NCI-H2029 treated with DMSO at 0.1 percent for 48 hours (cell line): ENCODE measurements at places on chromosomes 5 and 9.
A peak's percentile ranks its signal among the peaks of the same experiment; 100 is the strongest.

DNA sequence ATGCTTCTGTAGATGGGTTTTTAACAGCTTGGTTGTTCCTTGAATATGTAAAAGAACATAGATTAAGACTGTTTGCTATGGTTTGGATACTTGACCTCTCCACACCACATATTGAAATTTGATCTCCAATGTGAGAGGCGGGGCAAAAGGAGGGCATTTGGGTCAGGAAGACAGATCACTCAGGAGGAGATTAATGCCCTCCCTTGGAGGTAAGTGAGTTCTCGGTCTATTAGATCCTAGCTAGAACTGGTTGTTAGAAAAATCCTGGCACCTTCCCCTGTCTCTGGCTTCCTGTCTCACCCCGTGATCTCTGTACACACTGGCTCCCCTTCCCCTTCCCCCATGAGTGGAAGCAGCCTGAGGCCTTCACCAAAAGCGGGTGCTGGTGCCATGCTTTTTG, 281.1 kb upstream of the ANKRD55 start:
- peak; percentile 10 for DNase-seq

DNA sequence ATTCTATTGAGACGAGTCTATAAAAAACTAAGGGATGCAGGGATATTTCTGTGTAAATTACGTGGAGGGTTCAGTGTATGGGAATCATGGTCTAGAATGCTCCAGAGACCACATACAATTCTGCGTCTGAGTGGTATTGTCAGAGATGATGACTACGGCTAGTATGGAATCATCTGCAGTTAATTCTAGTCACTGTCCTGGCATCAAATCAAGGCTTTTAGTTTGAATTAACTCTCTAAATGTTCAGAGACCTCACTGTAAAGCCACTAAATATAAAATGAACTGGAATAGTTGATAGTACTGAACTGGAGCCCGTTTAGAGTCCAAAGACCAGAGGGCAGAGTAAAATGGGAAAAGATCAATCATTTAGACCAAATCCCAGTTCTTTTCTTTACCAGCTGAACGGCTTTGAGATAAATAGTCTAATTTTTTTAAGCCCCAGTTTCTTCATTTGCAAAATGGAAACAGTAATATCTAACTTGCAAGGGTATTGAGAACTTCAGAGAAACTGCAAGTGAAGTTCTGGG, 599.8 kb downstream of the EBF1 start:
- no peak for DNase-seq

DNA sequence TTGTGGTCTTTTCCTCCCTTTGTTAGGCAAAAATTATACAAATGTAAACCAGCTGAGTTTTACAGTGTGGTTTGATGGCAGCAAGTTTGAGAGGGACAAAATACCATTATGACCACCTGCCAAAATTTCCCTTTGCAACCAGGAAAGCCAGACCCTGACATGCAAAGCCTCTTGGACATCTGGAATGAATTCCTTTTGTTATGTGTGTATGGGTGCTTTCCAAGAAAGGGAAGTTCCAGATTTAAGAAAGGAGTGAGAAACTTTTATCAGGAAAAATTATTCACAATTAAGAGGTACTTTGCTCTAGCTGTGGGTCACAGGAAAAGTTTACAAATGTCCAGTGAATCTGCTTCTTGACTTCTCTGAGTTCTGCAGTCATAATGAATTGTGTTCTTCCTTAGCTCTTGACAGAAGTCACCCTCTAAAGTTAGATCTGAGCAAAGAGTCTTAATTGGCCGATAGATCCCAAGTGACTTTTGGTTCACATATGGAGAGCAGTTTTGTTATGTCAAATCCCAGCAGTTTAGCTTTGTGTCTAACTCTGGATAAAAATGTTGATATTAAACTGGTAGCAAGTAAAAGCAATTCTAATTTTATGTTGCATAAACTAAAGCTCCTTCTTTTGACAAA, 295.9 kb upstream of the ZNF608 start:
- no peak for DNase-seq

DNA sequence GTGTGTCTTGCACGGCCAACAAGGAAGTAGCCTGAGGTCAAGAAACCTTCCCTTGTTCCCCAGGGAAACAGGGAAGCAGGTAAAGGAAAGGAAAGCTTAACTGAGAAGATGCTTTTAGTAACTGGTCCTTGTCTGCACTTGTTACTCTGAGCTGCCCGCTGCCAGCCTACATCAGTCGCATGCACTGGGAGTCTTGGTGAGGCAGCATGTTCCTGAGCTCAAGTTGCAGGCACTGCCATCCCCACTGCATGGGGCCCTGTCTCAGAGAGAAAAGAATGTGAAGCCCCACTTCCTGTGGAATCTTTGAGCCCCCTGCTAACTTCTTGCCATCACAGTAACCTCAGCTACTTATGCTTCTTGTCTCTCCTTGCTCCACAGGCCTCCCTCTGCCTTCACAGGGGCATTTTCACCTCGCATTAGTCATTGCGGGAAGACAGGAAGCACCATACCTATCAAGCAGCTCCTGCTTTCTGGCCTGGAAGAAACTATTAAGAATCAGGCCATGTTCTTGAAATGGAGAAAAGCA, 344.1 kb upstream of the ADAMTSL1 start:
- DNase-seq, result no peak

DNA sequence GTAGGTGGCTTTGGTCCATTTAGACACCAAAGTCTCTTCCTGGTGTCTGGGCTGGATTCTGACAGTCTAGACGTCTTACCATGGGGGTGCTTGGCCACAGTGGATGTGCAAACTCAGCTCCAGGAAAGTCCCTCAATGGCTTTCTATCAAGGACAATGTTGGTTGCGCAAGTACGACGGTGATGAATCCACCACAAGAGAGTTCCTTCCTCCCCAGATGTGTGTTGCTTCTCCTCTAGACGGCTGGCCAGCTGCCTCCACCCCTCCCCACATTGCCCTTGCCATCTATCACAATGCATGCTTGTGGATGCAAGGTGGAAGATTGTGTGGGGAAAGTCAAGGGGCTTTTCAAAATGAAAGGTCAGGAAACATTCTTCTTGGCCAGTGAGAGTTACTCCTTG, 89.7 kb upstream of the IRX2 start:
- DNase-seq, result no peak

DNA sequence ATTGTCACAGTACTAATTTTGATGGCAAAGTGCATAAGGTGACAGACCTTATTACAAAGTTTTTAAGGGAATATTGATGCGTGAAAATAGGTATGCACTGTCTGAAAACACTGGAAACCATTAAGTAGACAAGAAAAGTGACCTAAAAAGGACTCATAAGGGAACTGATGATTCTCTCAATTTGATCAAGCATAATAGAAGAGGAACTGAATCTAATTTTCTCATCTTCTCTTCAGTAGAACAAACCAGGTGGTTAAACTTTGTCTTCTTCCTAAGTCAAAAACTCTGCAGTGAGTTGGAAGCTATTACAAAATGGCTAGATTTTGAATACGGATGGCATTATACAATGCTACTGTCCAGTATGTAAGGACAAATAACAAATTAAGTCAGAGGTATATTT, 53.4 kb downstream of the RNF145 start:
- no peak for DNase-seq

GRCh38 chr5:136600306-136600705, 235.0 kb upstream of the TRPC7 start:
- no peak for DNase-seq

DNA sequence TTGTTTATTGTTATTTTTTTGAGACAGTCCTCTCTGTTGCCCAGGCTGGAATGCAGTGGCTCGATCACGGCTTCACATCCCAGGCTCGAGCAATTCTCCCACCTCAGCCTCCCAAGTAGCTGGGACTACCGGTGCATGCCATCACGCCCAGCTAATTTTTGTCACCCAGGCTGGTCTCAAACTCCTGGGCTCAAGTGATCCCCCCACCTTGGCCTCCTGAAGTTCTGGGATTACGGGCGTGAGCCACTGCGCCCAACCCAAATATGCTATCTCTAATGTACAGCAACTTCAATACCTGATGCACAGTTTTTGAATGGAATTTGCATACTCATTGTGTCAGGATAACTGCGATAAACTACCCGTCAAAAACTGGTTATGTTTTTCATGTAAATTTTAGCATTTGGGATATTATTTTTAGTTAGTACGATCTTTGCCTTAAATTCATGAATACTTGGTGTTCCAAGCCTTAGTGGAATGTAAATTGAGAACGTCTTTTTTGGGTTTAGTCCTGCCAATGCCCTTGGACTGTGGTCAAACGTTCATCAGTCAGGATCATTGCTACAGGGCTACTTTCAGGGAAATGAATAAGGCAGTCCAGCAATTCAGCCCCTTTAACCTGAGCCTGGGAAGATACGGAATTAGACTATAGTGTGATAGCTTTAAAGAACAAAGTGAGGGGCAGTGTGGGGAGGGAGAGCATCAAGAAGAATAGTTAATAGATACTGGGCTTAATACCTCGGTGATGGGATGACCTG, 4.4 kb downstream of the UGCG start:
- DNase-seq, result no peak

GRCh38 chr5:92761585-92761984, 819.4 kb downstream of the NR2F1-AS1 start:
- DNase-seq, result no peak

- DNase-seq, result no peak
Measured at GRCh38 chr9:33117796-33118195, 41.3 kb upstream of the SMU1 start.

DNA sequence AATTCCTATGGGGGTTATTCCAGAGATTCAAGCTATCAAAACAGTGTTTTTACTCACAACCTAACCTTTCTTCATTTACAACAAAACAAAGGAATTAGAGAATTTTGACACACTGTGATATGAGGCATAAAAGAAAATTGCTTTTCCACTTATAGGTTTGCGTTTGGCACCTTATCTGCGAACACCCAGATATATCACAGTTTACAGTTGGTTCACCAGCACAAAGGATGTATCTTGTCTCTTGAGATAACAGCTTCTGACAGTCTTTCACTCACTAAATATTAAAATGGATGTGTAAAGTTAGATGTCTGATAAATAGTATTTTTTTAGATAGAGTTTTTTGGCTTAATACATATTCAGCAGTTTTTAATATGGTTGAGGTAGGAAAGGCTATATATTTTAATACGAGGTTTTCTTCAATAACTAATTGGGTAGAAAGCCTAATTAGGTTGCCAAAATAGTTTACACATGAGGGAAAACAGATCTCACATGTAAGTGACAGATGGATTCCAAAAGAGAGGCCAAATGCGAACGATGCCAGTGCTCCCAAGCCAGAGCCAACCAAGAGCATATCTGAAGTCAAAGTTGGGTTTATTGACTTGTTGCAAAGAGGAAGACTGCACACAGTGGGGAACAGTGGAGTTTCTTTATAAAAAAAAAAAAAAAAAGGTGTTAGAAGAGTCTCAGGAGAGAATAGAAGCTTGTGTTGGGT, 1495.2 kb downstream of the MAT2B start:
- no peak for DNase-seq

DNA sequence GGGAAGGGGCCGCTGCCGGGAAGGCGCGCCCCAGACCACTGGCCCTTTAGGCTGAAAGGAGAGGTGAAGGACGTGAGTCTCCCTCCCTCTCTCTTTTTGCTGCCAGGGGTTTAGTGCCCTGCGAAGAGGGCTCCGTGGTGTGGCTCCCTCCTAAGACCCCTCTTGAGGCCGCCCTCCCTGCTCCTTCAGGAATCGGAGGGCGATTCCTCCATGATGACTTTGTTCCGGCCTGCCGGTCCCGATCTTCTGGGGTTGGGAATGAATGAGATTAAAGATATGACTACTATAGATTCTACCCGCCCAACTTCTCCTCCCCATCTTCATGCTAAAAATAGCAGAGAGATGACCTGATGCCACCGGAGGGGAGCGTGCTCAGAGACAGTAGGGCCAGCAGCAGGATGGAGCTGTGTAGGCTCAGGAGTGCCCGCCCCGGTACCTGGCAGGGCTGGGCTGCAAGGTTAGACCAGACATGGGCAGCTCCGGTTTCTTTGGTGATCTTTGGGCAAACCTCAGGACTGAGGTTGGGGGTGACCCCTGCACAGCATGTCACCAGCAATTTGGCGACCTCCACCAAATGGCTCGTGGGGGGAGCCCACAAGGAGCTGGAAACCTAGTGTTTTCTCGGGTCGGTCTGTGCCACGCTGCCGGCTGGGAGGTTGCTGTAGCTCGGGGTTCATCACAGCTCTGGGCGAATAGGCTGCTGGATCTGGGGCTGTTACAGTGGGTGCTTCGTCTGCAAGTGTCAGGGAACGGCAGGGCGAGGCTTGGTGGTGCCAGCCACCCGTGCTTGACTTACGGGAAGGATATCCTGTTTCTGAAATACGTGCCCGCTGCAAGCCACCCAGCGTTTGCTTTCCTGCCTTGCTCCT, 1.7 kb downstream of the OLFM1 start:
- no peak for DNase-seq

DNA sequence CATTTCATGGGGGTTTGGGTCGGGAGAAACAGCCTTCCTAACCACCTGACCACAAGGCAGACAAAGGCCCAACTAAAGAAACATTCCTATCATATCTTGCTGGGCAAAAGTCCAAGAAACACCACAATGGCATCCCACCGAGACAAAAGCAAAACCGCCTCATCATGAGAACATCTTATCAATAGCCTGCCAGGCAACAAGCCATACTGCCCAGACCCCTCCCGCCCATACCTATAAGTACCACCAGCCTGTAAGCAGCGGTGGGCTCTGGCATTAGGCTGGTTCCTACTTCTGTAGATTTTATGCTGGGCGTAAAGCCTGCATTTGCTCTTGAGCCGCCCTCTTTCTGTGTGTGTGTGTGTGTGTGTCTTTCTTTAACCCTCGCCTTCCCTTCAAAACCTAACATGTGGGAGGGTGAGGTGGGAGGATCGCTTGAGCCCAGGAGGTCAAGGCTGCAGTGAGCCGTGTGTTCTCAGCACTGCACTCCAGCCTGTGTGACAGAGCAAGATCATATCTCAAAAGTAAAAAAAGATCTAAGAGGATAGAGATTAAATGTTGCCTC, 56.9 kb downstream of the PDE6A start:
- DNase-seq, result no peak

DNA sequence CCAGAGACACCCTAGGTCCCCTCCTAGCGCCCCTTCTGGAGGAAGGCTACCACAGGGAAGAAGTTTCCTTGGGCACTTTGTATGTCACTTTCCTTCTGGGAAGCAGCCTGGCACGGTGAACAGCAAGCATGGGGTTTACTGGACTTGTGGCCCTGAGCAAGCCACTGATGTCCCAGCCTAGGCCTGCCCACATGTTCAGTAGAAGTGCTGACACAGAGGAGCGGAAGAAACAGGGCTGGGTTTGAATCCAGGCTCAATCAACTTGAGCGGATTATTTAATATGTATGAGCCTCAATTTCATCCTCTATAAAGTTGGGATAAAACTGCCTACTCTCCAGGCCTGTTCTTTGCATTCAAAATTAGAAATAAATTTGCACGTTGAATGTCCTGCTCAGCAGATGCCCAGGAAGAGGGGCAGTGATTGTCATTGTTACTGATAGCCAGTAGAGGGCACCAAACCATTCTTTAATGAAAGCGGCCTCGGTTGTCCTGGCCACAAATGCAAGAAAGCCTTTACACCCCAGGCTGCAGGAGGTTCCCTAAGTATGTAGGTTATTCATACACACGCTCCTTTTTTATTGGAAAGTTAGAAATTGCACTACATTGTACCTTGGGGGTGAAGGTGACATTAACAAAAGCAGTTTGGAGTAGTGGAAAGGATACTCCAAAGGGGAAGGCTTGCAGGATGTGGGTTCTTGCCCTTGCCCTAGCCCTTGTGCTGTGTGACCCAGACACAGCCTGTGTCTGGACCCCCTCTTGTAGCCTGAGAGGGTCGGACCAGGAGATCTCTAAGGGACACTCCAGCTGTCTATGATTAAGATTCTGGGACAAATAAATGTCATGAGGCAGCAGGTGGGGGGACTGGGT, 13.4 kb upstream of the XPA start:
- peak; percentile 56 for DNase-seq
